Activated CD4-positive, alpha-beta T cell treated with anti-CD3 and anti-CD28 coated beads for 24 hours (primary cell): ENCODE measurements at places on chromosomes 4 and X.

DNA sequence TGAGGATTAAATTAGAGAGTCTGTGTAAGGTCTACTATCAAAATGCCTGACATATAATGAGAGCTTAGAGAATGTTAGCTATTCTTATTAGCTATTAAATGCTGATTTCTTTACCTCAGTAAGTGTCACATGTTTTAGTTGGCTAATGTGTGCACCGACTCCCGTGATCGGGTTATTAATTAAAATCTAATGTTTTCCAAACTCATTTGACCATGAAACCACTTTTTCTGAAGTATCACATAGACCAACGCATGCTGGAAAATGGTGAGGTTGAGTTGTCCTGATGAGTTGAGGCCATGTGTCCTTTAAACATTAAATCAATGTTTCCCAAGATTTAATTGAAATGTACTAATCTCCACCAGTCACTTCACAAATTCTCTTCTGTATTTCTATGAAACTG is 84.8 kb upstream of the C1QTNF7 start:
- DNase-seq: no peak

GRCh38 chr4:21752616-21753015 is 196.0 kb downstream of the KCNIP4 start:
- DNase-seq: no peak

- no peak for DNase-seq
Observed at GRCh38 chr4:172725581-172725980, 443.0 kb upstream of the GALNT7 start.

DNA sequence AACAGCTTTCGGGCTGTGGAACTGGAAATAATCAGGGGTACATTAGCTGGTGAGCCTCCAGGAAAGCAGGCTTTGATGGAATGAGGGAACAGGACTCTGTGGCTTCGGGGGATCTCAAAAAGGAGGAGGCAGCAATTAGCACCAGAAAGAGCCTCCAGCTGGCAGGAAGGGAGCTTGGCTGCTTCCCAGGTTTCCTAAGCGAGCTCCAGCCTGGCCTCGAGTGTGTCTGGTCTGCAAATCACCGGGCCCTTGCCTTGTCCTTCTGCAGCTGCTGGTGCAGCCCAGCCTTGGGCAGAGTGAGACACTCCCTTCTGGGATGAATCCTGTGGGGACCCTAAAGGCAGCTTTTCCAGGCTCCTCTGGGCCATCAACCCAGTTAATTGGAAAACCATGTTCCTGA is 10.7 kb upstream of the PDHA1 start:
- DNase-seq: no peak

GRCh38 chrX:63394872-63395271 is 43.7 kb upstream of the SPIN4 start:
- no peak for DNase-seq
